ENCODE measurements at places on chromosomes 16 and 17.

GRCh38 chr16:3358871-3359270 is 3.2 kb downstream of the OR2C1 start:
- DNase-seq, result no peak

DNA sequence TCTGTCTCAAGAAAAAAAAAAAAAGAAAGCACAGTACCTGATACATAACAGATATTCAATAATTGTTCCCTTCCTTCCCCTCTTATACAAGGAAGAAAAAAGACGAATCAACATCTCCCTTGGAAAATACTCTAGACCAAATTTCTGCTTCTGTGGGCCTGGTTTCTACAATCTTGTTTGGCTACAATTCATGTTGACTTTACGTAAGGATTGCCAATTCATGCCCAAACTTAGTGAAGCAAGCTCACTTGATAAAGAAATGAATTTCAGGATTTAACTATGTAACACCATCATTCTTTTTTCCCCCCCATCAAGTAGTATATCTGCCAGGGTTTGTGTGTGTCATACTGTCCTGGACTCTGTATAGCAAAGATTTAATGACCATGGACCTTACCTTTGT is 134.2 kb upstream of the TBX2 start:
- no peak for DNase-seq

DNA sequence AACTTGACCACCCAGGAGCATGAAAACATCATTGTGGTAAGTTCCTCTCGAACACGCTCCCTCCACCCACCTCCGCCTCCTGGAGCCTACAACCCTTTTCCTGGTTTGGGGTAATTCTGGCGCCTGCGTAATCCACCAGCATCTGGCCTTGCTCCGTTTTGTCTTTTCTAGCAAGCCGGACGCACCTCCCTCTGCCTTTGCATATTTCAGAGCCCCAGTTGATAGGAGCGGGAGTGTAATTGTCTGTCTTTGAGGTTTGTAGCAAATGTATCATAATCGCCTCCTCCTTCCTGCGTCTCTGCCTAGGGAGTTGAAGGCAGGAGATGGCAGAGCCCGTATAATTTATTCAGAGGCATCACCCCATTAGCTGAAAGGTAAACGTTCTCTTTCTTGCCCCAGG is 121.3 kb upstream of the PLCG2 start:
- DNase-seq, result no peak

GRCh38 chr16:88700636-88701482 is 5.3 kb downstream of the RNF166 start:
- DNase-seq, result peak; percentile 96

- DNase-seq, result no peak
Observed at GRCh38 chr17:6096201-6097004, 26.2 kb downstream of the WSCD1 start.

DNA sequence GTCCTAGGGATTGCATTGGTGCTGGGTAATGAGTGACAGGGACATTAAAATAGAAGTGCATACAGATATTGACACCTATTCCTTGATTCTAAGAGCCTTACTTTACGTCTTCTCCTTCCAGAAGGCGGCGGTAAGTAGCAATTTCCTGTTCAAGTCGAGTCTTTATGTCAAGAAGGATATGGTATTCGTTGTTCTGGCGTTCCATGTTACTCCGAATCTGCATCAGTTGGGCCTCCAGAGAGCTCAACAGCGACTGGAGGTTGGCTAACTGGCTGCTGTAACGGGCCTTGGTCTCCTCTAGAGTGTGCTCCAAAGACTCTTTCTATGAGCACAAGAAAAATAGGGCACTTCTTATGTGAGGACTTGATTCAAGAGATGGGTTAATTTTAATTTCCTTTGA is 7.0 kb downstream of the KRT20 start:
- no peak for DNase-seq

GRCh38 chr17:80851277-80851925 is 140.2 kb upstream of the CHMP6 start:
- DNase-seq, result no peak

GRCh38 chr16:21339941-21340340 is 61.9 kb upstream of the CRYM start:
- DNase-seq, result no peak

- DNase-seq, result no peak
Observed at GRCh38 chr17:81821603-81822311, 11.3 kb downstream of the MCRIP1 start.

- no peak for DNase-seq
Observed at GRCh38 chr17:8277317-8277716, 11.2 kb upstream of the RANGRF start.

- no peak for DNase-seq
Observed at GRCh38 chr16:86073763-86074493, 175.0 kb downstream of the IRF8 start.

DNA sequence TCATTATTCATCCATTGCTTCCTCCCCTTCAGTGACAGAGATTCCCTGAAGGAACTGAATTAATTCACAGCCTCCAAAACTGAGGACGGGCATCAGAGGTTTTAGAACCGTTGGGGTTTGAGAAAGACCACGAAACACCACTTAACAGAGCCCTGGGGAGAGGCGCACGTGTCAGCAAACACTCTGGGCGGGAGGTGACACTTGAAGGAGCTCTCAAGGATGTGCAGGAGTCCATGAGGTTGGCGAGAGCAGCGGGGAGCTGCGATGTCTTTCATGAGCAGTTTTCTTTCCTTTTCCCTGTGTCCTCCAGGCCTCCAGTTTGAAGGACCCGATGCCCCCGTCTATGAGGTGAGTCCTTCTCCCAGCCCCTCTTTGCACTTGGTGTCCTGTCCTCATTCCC is 23.7 kb downstream of the B4GALNT2 start:
- DNase-seq, result no peak

Data from T-cell (primary cell).